ENCODE measurements at places on chromosomes 2 and 18.
A peak's percentile ranks its signal among the peaks of the same experiment; 100 is the strongest.

DNA sequence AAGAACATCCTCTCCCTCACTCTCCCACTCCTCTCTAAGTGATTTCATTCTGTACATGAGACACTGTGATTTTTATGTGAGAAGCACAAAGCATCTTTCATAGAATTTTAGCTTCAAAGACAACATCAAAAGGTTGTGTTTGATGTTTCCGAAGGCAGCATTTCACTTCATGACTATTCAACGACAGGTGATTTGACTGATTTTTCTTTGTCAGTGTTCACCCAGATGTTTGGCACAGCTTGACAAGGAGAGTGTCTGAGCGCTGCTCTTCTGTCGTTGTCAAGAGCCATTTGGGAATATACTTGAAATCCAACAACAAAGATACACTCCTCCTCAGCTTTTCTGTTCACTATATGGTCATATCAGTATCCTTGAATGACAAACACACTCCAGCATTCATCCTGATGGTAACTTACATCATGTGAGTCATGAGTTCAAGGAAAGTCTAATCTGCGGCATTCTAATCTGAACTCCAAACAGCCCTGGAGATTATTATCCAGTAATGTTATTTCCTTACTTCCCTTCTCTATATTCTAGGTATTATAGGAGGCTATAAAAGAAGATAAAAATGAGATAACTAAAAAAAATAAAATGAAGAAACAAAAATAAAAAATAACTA, 45.9 kb upstream of the ST6GAL2 start:
- DNase-seq = no peak

DNA sequence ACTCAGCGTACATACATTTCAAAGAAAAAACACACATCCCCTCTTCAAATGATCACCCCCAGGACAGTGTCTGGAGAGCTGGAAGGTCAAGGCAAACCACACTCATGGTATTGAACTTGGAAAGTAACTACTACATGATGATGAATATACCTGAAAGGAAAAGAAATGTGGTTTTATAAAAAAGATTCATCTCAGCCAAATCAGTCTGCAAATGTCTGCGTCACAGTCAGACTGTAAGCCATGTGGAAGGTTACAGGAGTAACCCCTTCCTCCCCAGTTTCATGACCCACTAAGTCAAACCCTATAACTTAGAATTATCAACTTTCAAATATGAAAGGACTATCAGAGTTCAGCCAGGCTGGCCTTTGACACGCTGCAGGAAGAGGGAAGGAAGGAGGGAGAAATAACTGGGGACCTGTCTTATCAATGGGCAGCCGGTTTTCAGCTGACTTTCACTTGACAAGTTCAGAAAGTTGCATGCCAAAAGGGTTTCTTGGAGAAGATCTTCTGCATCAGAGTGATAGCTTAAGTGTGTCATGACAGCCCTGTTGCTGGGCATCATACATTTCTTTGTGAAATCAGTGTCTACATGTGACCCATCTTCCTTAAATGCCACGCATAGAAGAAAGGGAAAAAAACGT, 7.0 kb upstream of the BMP10 start:
- DNase-seq = no peak

DNA sequence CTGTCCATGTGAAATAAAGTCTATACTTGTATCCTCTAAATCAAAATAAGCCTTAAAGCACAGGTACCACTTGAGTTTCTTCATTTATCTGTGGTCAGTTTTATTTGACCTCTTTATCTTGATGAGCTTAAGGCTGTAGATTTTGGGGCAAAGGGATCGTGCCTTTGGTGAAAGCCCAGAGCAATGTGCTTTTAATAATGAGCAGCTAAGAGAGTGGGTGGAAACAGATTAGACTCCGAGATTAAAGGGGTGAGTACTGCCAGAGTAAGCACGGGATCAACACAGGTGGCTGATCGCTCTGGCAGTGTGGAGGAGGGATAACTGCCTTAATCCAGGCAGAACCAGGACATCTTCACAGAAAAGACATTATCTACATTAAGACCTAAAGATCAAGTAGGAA, 280.4 kb downstream of the TDRD15 start:
- no peak for DNase-seq

GRCh38 chr2:10717628-10718027, 3.8 kb upstream of the ATP6V1C2 start:
- DNase-seq = no peak

DNA sequence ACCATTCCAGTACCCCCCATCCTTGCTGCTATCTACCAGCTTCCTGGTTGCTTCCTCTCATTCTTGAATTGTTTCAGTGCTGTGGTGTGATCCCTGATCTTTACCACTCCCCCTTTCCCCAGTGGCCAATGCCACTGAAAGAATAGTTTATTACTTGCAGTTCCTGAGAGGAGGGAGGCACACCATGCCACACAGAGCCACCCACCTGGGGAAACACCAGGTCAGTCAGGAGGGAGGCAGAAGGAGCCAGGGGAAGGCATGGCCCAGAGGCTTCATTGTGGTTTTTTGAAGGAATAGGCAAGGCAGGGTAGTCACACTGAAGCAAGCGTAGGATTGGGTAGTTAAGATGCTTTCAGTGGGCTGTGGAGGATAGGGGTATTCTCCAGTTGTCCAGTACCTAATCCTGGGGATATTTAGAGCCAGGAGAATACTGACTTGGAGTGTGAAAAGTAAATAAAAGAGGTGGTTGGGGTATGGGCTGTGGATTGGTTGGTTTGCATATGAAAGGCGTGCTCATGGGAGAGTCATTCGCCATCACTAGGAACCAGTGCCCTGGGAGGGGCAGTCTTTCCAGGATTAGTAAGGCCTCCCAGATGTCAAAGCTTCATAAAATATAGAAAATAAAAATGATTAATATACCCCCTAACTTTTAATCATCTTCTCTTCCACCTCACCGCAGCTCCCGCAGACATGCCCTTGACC, 6.7 kb upstream of the TMEM177 start:
- DNase-seq = no peak

DNA sequence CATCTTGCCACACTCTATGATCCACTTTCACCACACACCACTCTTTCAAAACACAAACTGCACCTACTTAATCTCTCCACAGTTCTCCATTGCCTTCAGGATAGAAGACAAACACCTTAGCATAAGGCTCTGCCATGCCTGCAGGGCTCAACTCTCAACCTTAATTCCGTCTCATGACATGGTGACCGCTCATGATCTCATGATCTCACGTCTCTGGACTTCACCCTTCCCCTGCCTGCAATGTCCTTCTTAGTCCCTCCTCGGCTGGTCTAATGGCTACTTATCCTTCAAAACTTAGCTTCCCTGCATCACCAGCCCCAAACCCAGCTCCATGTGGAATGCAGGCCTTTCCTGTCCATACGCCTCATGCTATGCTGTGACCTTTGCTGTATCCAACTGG, 85.3 kb downstream of the ACVR1 start:
- no peak for DNase-seq

GRCh38 chr2:108925286-108925685, 63.7 kb downstream of the EDAR start:
- no peak for DNase-seq

DNA sequence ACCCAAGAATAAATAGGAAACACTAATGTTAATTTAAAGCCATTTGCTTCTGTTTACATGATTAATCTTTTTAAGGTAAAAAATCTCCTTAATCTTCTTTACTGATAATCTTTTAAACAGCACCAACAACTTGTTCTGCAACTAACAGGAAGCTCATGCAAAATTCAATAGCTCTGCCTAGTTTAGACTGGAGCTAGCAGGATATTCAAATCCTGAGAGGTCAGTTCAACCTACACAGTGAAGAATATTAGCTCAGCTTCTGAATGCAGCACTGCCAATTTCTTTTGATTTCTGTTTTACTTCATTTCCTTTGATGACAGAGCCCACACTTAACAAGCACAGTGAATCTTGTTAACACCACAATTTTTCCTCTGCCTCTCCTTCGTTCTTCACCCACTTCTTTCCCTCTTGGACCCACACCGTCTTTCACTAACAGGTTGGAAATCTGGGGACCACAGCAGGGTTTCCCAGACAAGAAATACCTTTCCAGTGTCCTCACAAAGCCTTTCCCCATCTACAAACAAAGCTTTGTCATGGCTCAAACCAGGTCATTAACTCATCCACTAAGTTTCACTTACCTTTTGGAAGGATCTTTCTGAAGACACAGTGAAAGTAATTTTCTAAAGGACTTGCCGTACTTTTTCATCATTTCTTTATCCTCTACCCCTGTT, 109.8 kb downstream of the STK39 start:
- DNase-seq = no peak

DNA sequence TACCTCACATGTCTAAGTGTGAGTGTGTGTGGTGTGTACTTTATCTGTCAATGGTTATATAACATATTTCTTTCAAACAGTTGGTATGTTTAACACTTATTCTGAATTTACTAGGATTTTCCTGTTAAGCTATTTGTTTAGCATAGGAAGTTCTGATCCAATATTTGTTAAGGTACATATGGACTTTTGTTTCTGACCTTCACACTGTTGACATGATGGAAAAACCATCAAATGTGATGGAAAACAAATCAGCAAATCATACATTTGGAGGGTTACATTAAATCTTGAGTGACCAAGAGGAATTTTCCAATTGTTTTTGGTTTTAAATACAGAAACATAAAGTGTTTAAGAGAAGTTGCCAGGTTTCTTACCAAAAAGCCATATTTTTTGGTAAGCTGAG, 638.9 kb downstream of the STK39 start:
- DNase-seq = no peak

- no peak for DNase-seq
These were observed 613.4 kb downstream of the ARHGAP15 start for GRCh38 chr2:143742581-143742980.

DNA sequence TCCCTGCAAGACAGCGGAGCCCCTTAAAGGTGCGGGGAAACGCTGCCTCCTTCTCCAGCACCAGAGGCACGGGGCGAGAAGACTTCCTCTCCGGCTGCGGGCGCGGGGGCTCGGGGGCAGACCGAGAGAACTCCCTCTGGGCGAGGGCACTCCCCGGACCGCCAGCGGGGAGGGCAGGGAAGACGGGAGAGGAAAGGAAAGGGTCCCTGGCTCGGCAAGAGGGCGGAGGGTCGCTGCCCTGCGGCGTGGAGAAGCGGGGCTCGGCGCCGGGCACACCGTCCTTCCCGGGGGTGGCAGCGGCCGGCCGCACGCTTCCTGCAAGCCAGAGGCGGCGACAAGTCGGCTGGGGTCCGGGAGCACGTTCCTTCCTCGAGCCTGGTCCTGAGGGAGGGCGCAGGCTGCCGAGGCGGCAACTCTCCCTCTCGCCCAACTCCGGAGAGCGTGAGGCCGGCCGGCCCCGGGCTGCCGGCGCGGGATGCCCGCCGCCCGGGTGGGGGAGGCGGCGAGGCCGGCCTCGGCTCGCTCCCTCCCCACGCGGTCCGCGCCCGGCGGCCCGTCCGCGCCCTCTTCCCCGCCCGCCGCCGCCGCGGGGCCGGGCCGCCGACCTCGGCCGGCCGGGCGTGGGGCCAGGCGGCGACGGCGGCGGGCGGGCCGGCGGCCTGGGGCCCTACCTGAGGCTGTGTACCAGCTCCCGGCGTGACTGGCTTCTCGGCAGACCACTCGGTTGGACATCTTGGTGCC, 1.1 kb downstream of the MEMO1 start:
- peak; percentile 47 for DNase-seq

- DNase-seq = no peak
These were observed 8.8 kb upstream of the PRLH start for GRCh38 chr2:237557633-237558015.

DNA sequence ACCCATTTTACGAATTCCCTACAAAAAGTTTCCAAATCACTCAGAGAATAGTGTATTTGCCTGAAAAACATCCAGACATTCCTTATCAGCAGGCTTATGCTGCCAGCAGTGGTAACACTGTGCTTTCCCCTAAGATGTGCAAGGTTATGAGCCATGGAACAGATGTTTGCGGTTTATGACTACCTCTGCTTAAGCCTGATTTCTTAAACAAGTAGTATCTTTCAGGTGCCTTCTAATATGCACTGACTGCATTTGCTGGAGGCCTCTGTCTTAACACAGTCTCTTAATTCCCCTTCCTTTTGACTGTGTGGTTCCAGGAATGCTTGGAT, 54.8 kb downstream of the CDC42EP3 start:
- no peak for DNase-seq

- DNase-seq = no peak
These were observed 53.1 kb downstream of the CAB39 start for GRCh38 chr2:230765611-230766300.

DNA sequence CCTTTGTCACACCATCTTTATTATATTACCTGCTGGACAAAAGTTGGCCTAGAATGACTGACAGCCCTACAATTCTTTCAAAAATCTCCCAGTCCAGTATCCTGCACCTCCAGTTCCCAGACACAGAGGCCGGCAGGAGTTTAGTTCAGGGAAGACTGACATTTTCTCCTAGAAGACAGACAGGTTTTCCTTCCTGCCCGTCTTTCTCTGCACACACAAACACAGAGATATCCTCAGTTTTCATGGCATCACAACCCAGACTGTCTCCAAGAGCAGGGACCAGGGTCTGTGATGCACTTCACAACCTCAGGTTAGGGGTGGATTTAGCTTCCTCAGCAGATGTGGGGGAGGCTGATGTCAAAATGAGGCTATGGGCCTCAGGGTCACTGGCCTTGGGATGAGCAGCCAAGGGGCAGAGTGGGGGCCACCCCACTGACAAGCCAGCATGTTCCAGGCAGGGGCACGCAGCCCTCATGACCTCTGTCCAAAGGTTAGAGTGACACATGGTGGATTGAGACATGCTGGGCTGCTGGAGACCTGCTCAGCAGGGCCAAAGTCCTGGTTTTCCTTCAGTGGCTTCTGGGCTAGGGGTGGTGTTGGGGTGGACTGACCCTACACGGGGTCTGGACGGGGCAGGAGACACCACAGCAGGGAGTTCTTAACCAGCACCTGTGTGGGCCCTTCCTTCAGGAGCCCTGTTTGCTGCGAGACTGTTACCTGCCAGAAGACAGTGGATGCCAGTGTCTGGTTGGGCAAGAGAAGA, 70.5 kb downstream of the SFXN5 start:
- no peak for DNase-seq

GRCh38 chr18:55152801-55153200, 193.5 kb upstream of the CCDC68 start:
- DNase-seq = no peak

- DNase-seq = no peak
These were observed 51.3 kb downstream of the ANKMY1 start for GRCh38 chr2:240506406-240507059.

GRCh38 chr18:9994026-9994570, 80.3 kb downstream of the VAPA start:
- DNase-seq = no peak

- DNase-seq = peak; percentile 11
These were observed 26.9 kb upstream of the INSIG2 start for GRCh38 chr2:118061135-118061955.

- DNase-seq = peak; percentile 60
These were observed 127.3 kb downstream of the PRKCE start for GRCh38 chr2:45778720-45779171.

DNA sequence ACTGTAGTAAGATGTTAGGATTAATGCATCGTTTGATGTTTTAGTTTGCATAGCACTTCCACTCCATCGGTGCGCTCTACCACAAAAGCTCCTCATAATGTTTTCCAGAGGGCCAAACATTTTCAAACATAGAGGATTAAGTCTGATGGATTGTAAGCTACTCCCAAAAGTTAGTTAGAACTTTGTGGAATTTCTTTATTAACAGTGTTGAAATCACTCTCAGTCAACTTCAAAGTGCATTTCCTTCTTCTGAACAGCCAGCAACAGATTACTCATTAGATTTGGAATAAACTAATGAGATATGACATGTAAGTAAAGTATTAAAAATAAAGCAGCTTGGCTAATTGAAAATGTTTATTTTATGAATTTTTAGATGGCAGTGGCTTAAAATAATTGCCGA, 30.1 kb upstream of the CTAGE1 start:
- no peak for DNase-seq

Data from GM13977 (cell line).